ENCODE measurements at places on chromosomes 2 and 18. TPM values are rescaled to one million over a fixed set of nuclear protein-coding genes. Genes with fewer than 3 reads are reported as not detected.

The ASTL gene
- not detected for total RNA-seq

The TXNDC2 gene
- total RNA-seq = not detected

The VIT gene
- not detected for total RNA-seq

The NLRC4 gene
- 0.27 TPM for total RNA-seq

The RGPD8 gene
- 13.9 TPM for total RNA-seq

The PROKR1 gene
- total RNA-seq = not detected

The CPLX4 gene
- total RNA-seq = not detected

The DDX1 gene
- total RNA-seq = 97.8 TPM

The CTNNA2 gene
- not detected for total RNA-seq

The GPR39 gene
- 7.2 TPM for total RNA-seq

The ALK gene
- total RNA-seq = not detected

The DSG1 gene
- total RNA-seq = not detected
